ENCODE measurements at places on chromosomes 4 and X.

DNA sequence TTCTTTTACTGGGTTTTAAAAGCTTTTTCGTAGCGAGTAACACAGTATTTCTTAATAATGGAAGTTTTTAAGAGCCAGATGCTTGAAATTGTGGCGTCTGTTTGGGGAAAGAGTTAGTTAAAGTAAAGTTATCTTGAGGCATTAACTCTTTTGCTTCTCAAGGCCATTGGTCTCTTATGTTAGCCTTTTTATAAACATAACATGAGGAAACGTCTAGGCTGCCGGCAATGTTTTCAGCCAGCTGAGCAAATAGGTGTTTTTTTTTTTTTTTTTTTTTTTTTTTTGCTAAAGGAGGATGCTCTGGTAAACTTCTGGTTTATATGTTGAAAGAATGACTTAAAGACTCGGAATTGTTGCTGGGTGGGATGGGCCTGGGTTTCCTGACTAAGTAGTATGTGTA is 51.1 kb upstream of the RBMX start:
- no peak for DNase-seq

DNA sequence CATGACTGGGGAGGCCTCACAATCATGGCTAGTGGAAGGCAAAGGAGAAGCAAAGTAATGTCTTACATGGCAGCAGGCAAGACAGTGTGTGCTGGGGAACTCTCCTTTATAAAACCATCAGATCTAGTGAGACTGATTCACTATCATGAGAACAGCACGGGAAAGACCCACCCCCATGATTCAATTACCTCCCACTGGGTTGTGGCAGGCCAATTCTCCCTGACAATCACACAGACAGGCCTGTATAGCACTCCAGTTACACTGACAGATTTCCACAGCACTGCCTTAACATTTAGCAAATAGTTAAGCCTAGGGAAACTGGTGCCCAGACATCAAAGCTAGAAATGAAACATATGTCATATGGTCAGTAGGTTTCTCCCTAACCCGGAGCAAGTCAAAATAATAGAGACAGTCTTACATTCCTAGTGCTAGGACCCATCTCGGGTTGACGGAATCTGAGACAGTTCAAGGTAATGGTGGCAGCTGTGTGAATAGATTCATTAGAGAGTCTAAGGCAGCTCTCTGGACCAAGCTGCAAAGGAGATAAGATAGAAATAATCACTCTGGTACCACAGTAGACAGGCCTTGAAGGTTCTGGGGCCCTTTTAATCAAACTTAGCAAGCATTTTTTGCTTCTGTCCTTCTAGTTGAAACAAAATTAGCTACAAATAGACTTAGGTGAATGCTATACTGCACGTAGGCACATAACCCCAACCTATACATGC is 9.4 kb upstream of the HERC5 start:
- no peak for DNase-seq

DNA sequence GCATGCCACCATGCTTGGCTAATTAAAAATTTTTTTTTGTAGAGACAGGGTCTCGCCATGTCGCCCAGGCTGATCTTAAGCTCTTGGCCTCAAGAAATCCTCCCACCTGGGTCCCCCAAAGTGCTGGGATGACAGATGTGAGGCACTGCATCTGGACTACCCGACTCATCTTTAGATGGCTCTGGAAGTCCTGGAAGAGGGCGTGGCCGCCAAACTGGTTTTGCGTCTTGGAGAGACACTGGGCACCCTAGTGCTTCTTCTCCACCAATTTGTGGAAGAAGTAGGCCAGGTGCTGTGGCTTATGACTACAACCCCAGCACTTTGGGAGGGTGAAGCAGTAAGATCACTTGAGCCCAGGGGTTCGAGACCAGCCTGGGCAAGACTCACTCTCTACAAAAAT is 47.6 kb downstream of the HOPX start:
- no peak for DNase-seq

DNA sequence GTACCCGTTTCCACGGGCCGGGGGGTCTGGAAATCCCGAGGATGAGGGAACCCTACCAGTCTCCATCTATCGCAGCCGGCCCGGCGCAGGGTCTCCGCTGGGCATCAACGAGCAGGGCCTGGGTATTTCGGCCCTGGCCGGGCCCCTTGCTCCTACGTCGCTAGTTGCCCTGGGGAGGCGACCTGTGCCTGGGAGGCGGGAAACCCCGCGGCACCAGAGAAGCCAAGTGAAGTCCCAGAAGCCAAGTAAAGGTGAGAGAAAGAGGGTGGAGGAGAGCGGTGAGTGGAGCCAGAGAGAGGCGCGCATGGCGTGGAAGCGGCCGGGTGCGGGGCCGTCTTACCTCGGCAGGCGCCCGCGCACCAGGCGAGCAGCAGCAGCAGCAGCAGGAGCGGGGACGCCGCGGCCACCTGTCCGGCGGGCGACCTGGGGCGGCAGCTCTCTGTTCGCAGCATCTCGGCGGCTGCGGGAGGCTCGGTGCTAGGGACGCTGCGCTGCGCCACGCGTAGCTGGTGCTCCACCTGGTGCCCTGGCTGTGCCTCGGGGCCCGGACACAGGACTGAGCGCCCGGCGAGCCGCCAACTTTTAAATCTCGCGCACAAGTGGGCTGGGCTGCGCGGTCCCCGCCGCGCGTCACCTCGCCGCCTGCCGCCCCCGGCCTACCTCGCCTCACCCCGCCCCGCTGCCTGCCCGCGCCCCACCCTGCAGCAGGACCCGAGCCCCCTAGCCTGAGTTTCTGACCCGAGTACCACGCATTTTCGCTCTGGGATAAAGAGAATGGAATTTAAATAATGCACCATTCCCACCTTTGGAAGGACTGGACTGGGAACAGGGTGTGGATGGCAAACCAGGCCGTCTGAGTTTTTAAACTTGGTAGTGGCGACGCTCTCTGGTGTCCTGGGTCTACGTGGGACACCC is at the start of gene NMU:
Gene NMU, minus strand, starts transcription at position 558 of the 915 bp plus-strand sequence. Its CDS starts 106 bp downstream, at position 452.
- no peak for DNase-seq

DNA sequence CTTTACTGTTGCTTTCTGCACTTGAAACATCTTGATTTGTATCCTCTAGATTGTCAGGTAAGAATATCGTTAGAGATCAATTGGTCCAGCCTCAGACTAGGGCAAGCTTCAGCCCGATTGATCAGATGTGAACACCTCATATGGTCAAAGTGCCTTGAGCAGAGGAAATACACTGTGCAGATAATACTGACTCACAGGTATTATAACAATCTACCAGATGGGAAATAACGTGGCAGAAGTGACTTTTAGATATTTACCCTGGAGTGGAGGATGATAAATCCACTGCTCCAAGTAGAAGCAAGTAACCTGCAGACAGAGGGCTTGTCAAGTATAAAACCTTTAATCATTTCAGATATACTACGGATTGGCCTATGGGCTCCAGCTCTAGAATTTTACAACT is 17.9 kb downstream of the VEGFC start:
- no peak for DNase-seq

All from AG09319 (cell line).